ENCODE measurements at places on chromosomes 13 and 19.

DNA sequence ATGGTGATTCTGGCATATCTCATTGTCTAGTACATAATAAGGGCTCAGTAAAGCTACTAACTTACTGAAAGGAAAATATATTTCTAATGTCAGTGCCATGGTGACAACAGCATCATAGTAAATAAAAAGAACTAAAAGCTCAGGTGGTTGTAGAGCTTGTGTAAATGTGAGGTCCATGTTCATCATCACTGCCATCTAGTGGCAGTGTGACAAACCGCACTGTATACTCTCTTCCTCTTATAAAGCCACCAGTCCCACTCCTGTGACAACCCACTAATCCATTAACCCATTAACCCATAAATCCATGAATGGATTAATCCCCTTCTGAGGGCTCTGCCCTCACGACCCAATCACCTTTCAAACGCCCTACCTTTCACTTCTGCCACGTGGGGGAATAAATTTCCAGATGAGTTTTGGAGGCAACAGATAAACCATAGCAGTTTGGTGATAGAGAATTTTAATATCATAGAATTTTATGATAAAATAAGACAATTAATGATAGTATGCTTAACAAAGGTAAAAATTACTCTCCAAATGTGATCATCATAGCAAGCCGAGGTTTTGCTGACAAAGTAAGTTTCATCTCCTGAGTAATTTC lies 160.4 kb upstream of the SGCG start:
- peak; percentile 44 for DNase-seq

DNA sequence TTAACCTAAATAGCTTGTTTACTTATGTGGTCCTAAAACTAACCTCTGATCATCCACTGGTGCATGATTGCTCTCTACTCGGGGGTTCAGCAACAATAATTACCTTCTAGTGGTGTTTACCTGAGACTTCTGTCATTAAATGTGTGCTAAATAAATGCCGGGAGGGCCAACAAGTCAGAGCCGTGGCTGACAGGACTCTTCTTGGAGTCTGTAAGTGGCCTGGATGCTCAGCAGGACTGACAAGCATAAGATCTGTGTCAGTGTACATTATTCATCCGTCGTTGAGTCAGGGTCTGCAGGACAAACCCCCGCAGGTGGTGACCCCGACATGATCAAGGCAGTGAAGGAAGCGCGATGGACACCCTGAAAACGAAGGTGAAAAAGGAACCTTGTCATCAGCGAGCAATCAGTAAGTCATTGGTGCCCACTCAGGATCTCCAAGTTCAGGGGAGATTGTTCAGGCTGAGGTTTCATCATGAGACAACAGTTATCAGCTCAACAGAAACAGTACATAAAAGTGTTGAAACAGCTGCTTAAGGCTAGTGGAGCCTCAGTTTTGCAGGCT lies 1466.9 kb downstream of the UQCRFS1 start:
- DNase-seq = no peak

GRCh38 chr19:28687296-28687695 lies 525.7 kb downstream of the UQCRFS1 start:
- no peak for DNase-seq

GRCh38 chr19:511101-511851 lies 4.0 kb downstream of the TPGS1 start:
- no peak for DNase-seq

- DNase-seq = no peak
These were observed 117.2 kb upstream of the MAB21L1 start for GRCh38 chr13:35593651-35594050.

- DNase-seq = no peak
These were observed 704.4 kb upstream of the PCDH20 start for GRCh38 chr13:62119739-62120700.

- no peak for DNase-seq
These were observed 33.2 kb downstream of the RAB20 start for GRCh38 chr13:110528371-110528770.
